ENCODE measurements at places on chromosomes 12 and 14.

- no peak for DNase-seq
These were observed 806.8 kb downstream of the AACS start for GRCh38 chr12:125871811-125872594.

DNA sequence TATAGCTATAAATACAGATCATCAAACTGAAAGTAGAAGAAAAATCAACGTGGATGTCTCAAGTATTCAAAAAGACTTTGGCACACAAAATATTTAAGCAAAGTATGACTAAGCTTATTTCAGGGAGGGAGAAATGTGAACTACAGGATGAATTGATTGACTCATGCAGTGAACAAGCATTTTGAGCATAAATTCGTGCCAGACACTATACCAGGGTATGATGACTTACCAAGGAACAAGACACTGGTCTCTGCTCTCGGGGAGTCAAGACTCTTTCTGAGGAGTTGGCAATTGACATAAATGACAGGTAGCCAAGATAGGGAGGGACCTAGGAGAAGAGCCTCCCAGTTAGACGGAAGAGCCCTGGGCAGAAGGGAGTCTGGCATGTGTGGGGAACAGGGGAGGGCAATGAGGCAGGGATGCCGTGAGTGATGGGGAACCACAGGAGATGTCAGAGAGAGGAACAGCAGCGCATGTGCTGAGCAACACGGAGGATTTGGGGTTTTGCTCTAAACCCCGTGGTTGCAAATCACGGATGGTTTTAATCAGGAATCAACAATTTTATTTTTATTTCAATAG is 115.2 kb downstream of the TMEM132D start:
- no peak for DNase-seq

DNA sequence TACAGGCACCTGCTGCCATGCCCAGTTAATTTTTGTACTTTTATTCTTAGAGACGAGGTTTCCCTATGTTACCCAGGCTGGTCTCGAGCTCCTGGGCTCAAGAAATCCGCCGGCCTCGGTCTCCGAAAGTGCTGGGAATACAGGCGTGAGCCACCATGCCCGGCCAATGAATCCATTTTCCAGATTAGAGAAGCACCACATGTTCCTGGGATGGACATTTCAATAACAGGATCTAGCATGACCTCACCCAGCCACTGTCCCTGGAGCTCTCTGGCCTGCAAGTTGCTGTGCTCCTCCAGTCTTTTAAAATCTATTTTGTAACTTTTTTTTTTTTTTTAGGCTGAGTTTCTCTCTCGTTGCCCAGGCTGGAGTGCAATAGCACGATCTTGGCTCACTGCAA is 2.2 kb downstream of the GPR132 start:
- no peak for DNase-seq

DNA sequence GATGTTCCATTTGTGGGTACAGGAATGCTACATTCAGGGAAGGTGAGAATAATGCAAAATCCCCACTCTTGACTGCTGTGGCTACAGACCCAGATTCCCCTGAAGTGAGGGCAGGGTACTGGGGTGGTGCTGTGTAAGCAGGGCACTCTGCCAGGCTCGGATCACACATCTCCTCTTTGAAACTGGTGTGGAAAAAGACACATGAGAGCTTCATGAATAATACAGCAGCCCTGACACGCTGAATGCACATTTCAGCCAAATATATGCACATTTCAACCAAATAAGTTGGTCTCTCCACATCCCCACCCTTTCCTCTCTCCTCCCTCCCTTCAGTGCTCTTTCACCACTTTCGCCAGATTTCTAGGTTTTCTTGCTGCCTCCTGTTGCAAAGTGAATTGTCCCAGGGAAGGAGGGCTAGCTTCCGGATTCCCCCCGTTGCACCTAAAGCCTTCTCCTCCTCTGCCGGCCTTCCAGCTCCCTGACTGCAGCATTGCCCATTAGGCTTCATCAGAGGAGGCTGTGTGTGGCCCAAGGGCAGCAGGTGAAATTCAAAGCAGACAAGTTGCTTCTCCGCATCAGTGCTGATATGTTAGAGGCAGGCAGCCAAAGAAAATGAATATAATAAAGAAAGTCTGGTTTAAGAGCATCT is 118.2 kb upstream of the TMCC3 start:
- DNase-seq = no peak

DNA sequence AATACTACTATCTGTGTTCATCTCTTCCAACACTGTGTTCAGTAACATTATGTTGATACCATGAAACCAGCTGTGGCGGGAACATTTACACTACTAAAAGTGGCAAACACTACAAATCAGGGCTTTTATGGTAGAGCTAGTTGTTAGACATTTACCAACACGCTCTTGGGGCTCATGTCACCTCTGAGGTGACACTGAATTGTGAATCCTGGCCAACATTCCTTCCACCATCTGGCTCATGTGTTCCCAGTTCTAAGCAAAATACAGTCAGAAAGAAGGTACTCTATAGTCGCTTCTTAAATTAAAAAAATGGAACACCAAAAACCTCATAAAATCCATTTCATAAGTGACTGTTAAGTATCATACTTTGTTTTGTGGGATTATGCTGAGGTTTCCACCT is 436.6 kb downstream of the FUT8 start:
- no peak for DNase-seq

DNA sequence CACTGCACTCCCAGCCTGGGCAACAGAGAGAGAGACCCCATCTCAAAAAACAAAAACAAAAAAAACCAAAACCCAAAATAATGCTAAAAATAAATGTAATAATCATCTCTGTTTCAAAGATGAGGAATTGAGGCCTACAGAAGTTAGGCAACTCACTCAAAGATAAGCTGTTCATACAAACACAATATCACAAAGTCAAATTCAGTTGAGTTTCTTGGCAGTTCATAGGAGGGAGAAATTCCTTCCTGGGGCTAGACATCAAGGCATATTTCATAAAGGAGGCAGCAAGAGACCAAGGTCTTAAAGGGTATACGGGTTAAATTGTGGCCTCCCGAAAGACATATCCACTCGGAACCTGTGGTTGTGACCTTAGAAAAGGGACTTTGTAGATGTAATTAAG is 8.7 kb upstream of the TBPL2 start:
- DNase-seq = no peak

DNA sequence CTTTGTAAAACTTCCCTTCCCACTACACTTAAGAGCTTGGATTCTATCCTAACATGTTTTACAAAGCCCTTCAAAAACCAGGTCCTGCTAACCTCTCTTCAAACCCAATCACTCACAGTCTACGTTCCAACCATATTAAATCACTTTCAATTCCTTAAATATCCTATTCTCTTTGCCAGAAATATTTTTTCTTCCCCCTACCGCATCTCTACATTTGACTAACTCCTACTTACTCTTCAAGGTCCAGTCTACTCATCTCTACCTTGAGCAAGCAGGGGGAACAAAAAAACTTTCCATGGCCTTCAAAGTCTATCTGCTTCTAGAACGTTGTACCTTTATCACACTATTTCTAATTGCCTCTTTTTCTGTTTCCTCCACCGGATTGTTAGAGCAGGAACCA is 6.1 kb downstream of the ERGIC2 start:
- DNase-seq = no peak

DNA sequence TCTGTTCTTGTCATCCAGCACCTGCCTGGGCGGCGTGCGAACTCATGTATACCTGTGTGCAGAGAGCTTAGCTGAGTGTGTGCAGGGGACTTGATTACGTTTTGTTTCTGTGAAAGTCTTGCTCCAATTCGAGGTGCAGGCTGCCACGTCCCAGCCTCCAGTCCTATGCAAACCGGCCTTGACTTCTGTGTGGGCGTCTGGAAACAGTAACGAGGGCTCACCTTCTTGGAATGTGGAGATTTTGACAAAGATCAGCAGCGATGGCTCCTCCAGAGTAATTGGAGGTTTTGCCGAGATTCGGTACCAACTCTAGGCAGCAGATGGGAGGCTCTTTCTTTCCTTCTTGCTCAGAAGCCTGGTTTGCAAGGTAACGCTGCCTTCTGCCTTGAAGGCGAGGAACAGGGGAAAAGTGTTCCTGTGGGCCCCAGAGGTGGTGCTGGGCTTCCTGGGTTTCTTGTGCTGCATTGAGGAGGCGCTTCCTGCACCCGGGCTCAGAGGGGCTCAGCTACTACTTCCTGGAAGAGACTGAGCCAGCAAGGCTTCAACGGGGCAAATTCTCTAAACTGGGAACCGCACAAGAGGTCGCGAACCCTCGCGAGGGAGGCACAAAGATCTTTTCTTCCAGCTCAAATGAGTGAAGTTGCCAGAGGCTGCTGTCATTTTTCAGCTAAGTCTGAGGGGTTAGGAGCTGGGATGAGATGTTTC is 249.0 kb downstream of the AACS start:
- DNase-seq = no peak

DNA sequence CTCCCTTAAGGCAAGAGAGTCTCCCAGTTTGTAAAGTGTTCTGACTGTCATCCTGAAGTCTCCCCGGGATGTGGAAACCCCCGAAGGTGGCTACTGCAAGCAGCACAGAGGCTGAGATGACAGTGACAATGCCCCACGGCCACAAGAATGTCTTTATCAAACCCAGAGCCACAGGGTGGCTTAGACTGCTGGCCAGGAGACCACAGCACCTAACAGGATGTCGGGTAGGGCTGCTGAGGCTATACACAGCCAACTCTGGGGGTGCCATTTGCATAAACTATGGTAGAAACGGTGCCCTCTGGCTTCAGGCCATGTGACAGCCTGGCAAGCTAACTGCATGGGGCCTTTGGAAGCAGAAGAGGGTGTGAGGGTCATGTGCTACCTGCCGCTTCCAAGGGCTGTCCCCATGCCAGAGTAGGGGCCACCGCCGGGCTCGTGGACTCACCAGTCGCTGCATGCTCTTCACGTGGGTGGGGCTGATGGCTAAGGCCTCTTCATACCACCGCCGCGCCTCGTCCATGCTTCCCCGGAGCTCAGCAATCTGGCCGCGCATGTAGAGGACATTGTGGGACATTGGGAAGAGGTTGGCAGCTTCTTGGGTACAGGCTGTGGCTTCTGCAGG is 180.9 kb downstream of the CALM1 start:
- DNase-seq = no peak

DNA sequence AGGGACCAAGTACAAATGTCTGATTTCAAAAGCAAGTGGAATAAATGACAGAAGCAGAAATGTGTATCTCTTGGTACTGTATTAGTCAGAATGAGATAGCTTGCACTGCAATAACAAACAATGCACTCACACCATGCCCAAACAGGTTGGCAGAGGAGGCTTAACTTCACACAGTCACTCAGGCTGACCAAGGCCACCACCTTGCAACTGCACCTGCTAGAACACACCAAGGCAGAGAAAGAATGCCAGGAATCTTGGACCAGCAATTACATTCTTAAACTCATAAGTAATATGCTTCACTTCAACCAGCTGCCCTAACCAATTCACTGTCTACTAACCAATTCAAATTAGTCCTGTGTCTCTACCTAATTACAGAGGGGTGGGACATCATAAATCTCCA is 378.3 kb downstream of the BCL11B start:
- DNase-seq = no peak

GRCh38 chr12:119204671-119205285 is 26.0 kb downstream of the HSPB8 start:
- DNase-seq = no peak

DNA sequence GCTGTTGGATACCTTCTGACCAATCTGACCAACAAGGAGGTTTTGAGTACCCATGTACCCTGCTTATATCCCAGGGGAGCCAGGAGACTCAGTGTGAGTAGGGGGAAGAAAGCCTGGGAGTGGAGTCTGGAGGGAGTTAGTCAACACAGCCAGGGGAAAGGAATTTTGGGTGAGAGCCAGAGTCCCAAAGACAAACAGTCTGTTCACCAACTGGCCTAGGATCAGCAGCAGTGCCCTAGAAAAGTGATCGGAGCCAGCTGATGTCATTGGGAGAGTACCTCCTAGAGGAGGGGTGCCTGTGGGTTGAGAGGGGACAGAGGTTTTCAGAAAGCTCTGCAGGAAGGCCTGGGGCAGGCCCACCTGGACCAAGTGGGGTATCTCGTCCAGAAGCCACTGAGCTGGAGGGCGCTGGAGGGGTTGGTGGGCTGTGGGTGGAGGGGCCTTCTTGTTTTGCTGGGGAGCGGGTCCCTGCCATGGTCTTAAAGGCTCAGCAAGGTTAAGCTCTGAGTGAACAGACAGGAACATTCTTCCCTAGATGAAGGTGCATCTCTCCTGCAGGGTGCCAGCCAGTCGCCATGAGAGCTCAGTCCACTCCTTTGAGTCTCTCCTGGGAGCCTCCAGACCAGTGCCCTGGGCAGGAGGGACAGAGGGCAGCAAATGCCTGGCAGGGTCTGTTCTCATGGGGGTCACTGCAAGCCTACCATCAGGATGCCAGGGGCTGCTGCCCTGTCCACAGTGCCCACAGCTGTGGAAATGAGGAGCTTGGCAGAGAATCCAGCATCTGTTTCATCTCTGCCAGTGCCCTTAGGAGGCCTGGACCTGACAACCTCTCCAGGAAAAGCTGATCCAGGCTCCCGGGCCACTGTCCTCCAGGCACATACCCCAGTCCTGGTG is 63.6 kb downstream of the CHGA start:
- no peak for DNase-seq

GRCh38 chr12:44223736-44224135 is 387.9 kb downstream of the TMEM117 start:
- DNase-seq = no peak

DNA sequence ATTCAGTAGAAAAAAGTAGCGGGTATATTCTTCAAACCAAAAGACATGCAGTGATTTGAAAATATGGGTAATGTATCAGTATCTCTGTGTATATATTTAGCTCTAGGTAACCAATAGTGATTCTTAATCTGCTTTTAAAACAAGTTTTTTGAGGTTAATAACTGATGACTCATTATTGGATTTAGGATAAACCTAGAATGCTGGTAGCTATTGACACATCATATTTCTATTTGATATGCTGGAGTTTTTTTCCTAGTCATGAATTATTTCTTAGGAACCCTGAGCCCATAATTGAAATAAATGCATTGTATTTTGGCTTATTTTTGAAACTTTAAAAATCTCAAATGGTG is 15.5 kb downstream of the ARF6 start:
- no peak for DNase-seq

DNA sequence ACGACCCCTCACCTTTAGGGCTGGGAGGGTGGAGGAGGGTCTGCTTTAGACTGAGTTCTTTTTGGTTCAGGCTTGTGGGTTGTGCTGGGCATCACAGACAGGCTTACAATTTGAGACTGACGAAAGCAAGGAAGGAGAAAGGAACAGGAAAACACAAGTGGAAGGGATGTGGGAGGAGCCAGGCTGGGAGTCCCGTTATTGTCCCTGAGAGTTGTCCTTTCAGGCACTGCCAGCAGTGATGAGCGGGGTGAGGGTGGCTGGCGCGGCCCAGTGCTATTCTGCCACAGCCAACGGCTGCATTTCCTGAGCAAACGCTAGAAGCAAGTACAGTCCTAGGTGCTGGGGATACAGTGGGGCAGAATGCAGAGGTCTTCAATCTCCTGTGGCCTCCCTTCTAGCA is 29.2 kb upstream of the TSPAN9 start:
- DNase-seq = no peak

DNA sequence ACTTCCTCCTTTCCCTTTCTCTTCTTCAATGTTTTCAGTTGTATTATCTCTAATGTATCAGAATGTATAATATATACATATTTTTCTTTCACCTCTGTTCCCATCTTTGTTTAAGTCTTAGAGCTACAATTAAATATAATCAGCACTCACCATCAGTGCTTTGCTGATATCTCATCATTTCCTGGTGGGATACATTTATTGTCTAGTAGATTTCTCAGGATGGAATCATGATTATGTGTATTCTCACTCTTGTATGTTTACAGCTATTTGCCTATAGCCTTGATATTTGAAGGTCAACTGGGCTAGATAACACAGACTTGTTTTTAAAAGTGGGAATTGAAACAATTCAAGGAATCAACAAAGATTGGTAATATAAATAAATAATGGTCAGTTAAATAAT is 124.9 kb upstream of the EEA1 start:
- no peak for DNase-seq

- DNase-seq = no peak
These were observed 6.3 kb downstream of the COPS7A start for GRCh38 chr12:6730169-6730568.

All from activated naive CD4-positive, alpha-beta T cell treated with Interleukin-2 at 50 U/mL for 16 hours (primary cell).